ENCODE measurements at places on chromosomes 1 and 21.

GRCh38 chr1:109539676-109540075 lies at the start of gene GPR61:
Gene GPR61, plus strand, starts transcription at chr1:109539872. Its CDS starts 3,151 bp downstream, at chr1:109543023.
- DNase-seq: no peak

- no peak for DNase-seq
Observed at GRCh38 chr1:12001249-12001917, 17.9 kb upstream of the MIIP start.

DNA sequence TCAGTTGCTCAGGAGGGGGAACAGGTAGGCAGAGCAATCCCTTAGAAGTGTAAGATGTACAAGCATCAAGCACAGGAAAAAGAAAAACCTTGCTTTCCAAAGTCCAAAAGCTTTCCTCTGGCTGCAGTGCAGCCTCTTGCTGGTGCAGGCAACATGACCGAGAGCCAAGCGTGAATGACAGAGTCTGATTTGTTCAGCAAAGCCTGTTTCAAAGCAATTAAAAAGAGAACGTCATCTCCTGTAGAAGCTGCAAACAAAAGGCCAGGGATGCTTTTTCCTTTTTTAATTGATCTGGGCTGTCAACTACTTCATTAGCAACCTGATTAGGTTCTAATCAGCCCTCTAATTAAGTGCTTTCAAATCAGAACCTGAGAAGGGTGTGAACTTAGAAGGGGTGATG lies 38.2 kb upstream of the PLA2G2C start:
- no peak for DNase-seq

GRCh38 chr1:64127297-64127696 lies 76.1 kb upstream of the UBE2U start:
- DNase-seq: no peak

DNA sequence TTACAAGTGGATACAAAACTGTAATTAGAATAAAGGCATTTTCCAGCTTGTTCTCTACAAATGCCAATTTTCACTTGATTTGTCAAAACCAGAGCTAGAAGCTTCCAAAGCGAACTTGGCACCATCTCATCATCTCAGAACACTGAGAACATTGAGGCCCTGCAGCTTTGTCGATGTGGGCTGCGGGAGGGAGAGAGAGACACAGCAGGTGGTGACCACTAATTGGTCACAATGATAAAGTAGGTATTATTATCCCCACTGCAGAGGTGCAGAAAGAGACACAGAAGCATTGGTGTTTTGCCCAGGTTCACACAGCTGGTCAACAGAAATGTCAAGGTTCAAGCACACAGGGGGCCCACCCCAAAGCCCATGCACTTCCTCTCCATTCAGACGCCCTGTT lies 72.2 kb upstream of the KRTAP19-8 start:
- no peak for DNase-seq

- DNase-seq: no peak
Observed at GRCh38 chr1:162168261-162168660, 98.8 kb downstream of the NOS1AP start.

- no peak for DNase-seq
Observed at GRCh38 chr1:6688001-6688400, 13.6 kb downstream of the DNAJC11 start.

- no peak for DNase-seq
Observed at GRCh38 chr21:33968995-33969348, 53.4 kb upstream of the ATP5PO start.

DNA sequence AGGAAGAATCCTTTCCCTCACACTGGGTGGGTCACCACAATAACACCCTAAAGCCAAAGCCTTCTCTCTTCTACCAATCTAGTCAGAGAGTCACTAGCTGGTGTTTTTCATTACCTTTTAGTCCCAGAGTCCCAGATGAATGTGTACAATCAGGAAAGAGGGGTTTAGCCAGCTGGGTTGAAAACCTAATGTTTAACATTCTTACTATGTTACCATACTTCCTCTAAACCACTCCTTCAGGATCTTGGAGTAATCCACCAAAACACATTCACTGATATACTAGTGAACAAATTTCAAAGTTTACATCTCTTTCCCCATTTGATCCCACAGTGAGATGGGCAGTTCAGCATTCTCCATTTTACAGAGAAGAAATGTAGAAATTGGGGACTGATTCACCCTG lies 9.7 kb downstream of the LPAR3 start:
- no peak for DNase-seq

DNA sequence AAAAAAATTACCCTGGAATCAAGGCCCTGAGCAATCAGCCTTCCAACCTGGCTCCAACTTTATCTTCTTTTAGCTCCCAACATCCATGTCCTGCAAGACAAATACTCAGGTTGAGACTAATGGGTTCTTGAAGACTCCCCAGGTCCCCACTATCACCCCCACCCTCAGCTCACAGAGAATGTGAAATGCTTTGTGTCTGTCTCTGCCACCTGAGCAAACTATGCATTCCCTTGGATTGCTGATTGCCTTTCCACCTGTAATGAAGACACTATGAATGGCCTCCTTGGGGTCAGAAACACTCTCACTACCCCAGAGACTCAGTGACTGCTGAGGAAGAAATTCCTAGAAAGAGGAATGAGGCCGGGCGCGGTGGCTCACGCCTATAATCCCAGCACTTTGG lies 121.2 kb upstream of the GALNT2 start:
- no peak for DNase-seq

DNA sequence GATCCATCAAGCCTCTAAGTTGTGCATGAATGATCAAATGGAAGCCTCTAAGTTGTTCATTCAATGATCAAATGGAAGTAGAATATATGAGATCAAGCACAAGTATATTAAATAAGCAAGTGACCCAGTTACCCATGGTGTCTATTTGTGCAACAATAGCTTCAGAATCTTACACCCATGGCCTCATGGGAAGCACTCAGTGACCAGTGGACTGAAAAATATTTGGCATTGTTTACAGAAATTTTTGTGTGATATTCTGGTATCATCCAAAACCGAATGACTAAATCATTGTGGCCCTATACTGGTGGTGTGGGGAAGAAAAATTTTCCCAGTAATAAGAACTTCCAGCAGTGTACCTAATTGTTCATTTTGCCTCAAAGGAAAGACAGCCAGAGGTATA lies 46.6 kb downstream of the DUSP10 start:
- no peak for DNase-seq

DNA sequence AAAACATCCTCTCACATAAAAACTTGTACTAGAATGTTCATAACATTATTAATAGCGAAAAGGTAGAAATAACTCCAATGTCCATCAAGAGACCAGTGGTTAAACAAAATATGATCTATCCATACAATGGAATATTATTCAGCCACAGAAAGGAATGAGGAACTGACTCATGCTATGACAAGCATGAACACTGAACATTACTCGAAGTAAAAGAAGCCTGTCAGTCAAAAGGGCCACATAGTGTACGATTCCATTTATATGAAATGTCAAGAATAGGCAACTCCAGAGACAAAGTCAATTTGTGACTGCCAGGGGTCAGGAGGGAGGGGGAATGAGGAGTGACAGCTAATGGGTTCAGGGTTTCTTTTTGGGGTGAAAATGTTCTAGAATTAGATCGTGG lies 2.3 kb downstream of the VPS26C start:
- DNase-seq: no peak

DNA sequence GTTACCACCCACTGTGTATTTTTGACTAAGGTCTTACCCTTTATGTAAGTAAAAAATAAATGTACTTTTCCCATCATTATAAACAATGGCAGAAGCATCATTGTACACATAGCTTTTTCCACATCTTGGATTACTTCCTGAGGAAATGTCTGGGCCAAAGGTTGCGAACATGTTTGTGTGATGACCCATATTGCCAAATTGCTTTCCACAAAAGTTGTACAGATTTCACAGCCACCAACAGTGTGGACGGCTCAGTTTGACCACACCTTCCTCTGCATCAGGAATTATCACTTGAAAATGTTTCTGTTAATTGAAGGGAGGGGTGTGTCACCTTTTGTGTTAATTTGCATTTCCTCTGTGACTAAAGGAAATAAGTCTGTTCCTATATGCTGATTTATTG lies 25.7 kb downstream of the AKNAD1 start:
- peak; percentile 76 for DNase-seq

- peak; percentile 1 for DNase-seq
Observed at GRCh38 chr1:111032295-111032897, 68.7 kb upstream of the LRIF1 start.

- DNase-seq: no peak
Observed at GRCh38 chr1:213050745-213051126, 305 bp upstream of the RPS6KC1 start.

DNA sequence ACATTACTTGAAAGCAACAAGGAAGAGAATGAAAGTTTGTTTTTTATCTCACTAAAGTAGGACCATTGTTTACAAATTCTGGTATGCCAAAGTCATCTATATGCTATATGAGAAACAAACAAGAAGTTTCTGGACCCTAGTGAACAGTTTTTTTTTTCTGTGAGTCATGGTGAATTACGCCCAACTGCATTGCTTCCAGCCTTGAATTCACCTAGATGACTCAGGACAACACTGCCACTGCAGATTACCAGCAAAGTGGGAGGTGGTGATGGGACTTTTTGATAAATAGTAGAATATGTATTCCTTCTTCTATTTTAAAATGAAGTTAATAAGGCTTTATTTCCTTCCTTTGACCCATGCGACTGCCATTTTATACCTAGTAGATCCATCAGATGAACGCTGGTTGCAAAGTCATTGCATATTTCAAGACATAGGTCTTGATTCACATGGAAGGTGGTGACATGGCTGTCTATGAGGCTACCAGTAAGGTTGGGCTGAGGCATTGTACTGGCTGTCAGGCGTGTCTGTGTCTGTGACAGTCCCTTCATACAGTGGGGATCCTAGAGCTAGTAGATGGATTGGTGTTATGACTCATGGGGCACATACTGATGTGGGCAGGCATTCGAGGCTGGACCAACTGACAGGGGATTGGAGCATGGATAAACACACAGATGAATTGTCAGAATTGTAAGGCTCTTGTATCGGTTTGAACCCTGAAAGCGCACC lies 49.1 kb upstream of the APOBEC4 start:
- no peak for DNase-seq

DNA sequence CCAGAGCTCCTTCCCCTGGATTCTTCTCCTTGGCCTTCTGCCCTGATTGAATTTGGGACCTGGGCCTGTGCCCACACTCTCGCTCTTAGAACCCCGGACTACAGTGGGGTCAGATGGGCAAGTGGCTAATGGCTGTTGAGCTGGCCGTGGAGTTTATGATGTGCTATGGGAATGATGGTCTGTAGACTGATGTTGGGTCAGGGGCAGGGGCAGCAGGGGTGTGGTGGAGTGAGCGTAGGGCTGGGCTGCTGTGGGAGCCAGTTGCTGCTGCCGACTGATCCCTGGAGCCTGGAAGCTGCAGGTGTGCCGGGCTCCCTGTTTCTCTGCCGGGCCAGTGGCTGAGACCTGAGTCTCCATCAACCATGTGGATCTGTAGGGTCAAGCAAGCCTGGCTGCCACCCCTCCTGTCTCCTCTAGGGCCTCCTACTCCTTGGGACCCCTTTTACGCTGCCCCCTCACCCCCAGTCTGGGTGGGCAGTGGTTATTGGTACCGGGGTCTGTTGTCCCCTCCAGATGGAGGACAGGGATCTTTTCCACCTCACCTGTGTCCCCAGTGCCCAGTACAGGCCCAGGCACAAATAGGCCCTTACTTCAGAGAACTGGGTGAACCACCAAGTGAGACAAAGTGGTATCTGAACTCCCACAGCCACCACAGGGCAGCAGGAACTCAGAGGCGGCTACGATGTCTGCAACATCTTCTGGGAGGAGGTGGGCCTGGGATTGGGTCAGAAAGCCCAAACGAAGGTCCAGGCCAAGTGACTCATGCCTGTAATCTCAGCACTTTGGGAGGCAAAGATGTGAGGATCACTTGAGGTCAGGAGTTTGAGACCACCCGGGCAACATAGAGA lies 5.1 kb downstream of the PODN start:
- no peak for DNase-seq

DNA sequence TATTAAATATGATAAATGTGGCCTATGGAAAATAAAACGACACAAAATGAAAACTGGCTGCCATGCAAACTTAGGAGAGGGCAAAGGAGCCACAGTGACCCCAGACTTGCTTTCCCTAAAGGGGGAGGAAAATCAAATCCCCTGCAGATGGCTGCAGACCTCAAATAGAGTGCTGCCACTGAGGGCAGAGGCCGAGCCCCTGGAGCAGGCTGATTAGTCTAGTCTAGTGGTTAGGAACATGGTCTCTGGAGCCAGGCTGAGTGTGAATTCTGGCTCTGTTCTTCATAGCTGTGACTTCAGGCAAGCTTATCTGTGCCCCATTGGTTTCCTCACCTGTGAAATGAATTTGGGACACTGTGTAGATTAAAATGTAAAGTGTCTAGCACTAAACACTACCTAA lies 60.8 kb downstream of the ITPKB start:
- DNase-seq: no peak

- no peak for DNase-seq
Observed at GRCh38 chr1:119808491-119808890, 2.8 kb downstream of the REG4 start.

GRCh38 chr1:172931761-172932160 lies 119.0 kb downstream of the TNFSF18 start:
- no peak for DNase-seq
